ENCODE measurements at places on chromosomes 2 and 18.

GRCh38 chr18:9285604-9286003, 49.0 kb upstream of the TWSG1 start:
- no peaks in the 10 kb centered on the region for H3K4me1 ChIP-seq
- no peak for DNase-seq
- no peak overlapping the region for H3K27ac ChIP-seq
- H3K36me3 ChIP-seq: peaks cover 24% of the 10 kb centered on the region

DNA sequence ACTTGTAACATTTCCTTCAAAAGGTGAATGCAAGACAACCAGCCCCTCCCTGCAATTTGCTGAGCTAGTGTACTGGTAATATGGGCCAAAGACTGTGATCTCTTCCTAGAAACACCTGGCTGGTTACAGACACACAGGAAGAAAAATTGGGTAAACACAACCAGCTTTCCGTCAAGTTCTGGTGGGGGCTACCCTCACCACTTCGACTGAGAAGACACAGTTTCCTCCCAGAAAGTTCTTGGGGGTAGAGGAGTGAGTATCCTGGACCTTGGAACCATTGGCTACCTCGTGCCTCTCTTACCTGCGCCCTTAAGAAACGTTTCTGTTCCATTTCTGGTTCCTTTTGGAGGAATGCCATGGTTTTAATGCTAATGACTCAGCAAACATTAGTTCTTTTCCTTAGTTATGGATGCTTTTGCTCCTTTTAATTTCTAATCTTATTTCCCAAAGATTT, 120.9 kb upstream of the DLX2 start:
- peak; percentile 11 for DNase-seq
- H3K4me1 ChIP-seq: peaks cover 30% of the 10 kb centered on the region
- H3K4me3 ChIP-seq: no peak overlapping the region
- peaks cover 3% of the 10 kb centered on the region for H3K36me3 ChIP-seq
- H3K27ac ChIP-seq: no peak overlapping the region

DNA sequence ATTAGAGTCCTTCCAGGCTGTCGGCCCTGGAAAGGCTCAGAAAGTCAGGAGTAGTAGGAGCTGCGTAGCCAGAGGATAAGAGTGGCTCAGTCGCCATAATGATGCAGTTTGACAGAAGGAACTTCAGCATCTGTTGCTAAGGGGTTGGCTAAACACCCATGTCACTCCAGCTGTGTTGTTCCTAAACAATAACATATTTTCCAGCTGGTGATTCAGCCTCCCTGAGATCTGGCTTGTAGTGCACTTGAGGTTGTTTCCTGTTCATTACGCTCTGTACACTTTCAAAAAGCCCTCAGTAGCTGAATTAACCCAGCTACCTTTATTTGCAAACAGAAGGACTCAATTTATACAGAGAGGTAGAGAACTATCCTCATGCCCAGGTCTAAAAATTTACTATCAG, 39.7 kb upstream of the EPAS1 start:
- H3K27me3 ChIP-seq: peaks cover 2% of the 10 kb centered on the region
- no peak overlapping the region for H3K27ac ChIP-seq
- peaks cover 4% of the 10 kb centered on the region for H3K4me1 ChIP-seq
- DNase-seq: no peak
- H3K4me3 ChIP-seq: no peak overlapping the region
- no peaks in the 10 kb centered on the region for H3K36me3 ChIP-seq

DNA sequence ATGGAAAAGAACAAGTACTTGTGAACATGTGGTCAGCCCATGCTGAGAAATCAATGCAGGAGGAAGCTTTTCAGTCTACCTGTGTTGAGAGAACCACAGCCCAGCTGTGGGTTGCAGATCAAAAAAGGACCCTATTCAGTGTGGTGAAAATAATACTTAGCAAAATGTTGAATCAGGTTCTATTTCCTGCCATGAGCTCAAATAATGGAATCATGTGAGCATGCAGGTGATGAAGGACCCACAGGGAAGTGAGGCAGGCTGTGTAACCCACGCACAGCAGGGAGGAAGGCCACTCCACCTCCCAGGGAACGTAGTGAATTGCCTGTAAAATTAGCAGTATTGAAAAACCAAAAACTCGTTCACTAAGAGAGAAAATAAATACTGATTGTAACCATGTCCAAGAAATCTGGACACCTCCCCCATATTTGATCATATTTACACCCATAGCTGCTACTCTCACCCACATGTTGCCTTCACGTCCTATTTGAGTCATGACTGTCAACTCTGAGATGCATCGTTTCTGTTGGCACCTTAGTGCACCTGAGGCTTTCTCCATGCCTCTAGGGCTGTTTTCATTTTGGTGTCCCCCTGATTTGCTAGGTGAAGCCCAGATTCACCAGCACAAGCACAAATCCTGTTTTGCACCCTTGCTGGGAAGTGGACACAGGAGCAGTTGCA, 20.5 kb upstream of the BCL2L11 start:
- no peak overlapping the region for H3K4me3 ChIP-seq
- H3K27me3 ChIP-seq: peaks cover 50% of the 10 kb centered on the region
- no peak overlapping the region for H3K27ac ChIP-seq
- H3K36me3 ChIP-seq: no peaks in the 10 kb centered on the region

- no peak overlapping the region for H3K4me3 ChIP-seq
- DNase-seq: no peak
- H3K36me3 ChIP-seq: no peaks in the 10 kb centered on the region
- no peaks in the 10 kb centered on the region for H3K27me3 ChIP-seq
- H3K27ac ChIP-seq: no peak overlapping the region
Measured at GRCh38 chr2:71793926-71794325, 340.6 kb downstream of the DYSF start.

DNA sequence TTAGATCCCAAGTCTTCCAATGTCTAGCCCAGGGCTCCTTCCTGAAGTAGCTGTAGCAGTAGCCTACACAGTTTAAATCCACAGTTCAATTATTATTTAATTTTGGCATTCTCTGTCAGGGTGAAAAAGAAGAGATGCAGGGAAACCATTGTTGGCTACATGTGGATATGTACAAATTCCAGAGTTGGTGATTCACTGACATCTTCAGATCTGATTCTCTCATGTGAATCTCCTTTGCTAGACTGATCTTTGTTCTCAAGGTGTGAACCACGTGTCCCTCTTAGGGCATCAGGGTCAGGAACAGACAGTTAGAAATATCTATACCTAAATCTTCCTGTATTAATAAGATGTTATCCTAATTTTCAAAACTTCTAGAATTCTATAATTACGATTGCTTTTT, 36.7 kb downstream of the ADCYAP1 start:
- H3K27ac ChIP-seq: no peak overlapping the region
- DNase-seq: no peak
- H3K36me3 ChIP-seq: no peaks in the 10 kb centered on the region

GRCh38 chr2:147636238-147636882, 208.5 kb upstream of the ACVR2A start:
- peaks cover 26% of the 10 kb centered on the region for H3K4me1 ChIP-seq
- H3K4me3 ChIP-seq: no peak overlapping the region
- H3K36me3 ChIP-seq: no peaks in the 10 kb centered on the region
- no peaks in the 10 kb centered on the region for H3K27me3 ChIP-seq

GRCh38 chr2:180412219-180412618, 405.1 kb upstream of the CWC22 start:
- no peaks in the 10 kb centered on the region for H3K36me3 ChIP-seq
- H3K4me1 ChIP-seq: no peaks in the 10 kb centered on the region
- no peak overlapping the region for H3K4me3 ChIP-seq
- DNase-seq: no peak
- H3K27me3 ChIP-seq: no peaks in the 10 kb centered on the region
- no peak overlapping the region for H3K27ac ChIP-seq

DNA sequence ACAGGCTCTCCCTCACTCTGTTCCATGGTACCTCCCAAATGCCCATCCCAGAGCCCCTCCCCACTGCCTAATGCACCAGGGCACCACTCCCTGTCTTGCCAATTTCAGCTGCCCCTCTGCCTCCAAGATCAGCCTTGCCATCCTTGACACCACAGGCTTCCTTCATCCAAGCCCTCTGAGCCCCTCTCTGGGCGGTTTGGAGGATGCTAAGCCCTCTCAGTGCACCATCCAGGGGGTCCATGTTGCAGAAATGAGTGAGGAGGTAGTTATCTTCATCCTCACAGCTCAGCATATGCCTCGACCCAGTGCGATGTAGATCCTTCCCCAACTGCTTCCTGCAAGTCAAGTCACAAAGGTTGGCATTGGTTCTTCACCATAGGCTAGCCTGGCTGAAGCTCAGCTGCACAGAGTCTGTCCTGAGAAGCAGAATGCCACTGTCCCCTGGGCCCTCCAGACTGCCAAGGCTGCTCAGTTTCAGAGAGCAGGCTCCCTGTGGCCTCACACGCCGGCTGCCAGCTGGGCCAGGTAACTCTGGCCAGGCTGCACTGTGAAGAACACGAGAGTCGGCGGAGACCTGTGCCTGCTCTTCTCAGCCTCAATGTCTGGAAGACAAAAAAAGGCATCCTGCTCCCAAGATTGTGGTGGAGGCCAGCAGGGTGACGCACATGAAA, 9.9 kb upstream of the MAP3K2 start:
- H3K27me3 ChIP-seq: peaks cover 2% of the 10 kb centered on the region
- DNase-seq: no peak
- peaks cover 15% of the 10 kb centered on the region for H3K4me1 ChIP-seq
- no peaks in the 10 kb centered on the region for H3K36me3 ChIP-seq

DNA sequence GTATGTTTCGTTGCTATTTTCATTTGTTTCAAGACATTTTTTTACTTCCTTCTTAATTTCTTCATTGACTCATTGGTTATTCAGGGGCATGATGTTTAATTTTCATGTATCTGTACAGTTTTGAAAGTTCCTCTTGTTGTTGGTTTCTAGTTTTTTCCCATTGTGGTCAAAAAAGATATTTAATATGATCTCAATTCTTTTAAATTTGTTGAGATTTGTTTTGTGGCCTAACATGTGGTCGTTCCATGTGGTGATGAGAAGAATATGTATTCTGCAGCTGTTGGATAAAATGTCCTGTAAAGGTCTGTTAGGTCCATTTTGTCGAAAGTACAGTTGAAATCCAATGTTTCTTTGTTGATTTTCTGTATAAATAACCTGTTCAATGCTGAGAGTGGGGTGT, 110.3 kb upstream of the MAP4K4 start:
- H3K36me3 ChIP-seq: no peaks in the 10 kb centered on the region
- no peak overlapping the region for H3K27ac ChIP-seq
- no peak for DNase-seq
- peaks cover 2% of the 10 kb centered on the region for H3K4me1 ChIP-seq
- no peak overlapping the region for H3K4me3 ChIP-seq

DNA sequence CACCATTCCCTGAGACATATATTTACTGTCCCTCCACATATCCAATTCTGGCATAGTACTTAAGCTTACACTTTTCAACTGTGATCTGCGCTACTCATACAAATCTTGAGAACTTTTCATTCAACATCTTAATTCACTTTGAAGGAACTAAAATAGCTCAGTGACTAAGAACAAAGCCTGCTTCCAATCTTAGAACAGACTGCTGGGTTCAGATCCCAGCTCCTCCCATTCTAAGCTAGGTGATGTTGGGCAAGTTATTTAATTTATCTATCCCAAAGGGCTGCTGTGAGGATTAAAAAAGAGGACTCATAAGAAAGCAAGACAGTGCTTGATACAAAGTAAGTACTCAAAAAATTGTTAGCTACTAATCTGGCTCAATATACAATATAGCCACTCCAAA, 57.9 kb downstream of the UGP2 start:
- H3K36me3 ChIP-seq: peaks cover 75% of the 10 kb centered on the region
- H3K27me3 ChIP-seq: no peaks in the 10 kb centered on the region
- H3K4me1 ChIP-seq: peaks cover 9% of the 10 kb centered on the region
- H3K27ac ChIP-seq: no peak overlapping the region

DNA sequence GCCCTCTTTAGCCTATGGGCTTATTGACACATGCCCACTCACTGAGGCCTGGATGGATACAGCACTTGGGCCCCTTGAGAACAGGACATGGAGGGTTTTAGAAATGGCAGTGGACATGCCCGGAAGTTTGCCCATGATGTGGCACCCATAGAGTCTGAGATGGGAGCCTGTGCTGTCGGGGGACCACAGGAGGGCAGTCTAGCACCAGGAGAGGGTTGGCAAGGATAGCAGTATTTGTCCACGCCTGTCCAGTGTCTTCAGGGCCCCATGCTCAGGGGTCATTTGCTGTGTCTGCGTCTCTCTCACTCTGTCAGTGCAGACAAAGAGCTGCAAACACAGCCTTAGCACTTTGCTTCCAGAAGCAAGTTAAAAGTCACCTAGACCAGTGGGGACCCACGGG, 48.7 kb downstream of the IL1RL2 start:
- peaks cover 29% of the 10 kb centered on the region for H3K4me1 ChIP-seq
- H3K4me3 ChIP-seq: no peak overlapping the region
- DNase-seq: no peak
- H3K36me3 ChIP-seq: peaks cover 3% of the 10 kb centered on the region

- no peak for DNase-seq
- peaks cover 9% of the 10 kb centered on the region for H3K27me3 ChIP-seq
Measured at GRCh38 chr2:165720511-165720910, 73.5 kb downstream of the GALNT3 start.

- no peak for DNase-seq
- no peak overlapping the region for H3K4me3 ChIP-seq
- H3K27me3 ChIP-seq: peaks cover 12% of the 10 kb centered on the region
- no peak overlapping the region for H3K27ac ChIP-seq
- H3K36me3 ChIP-seq: no peaks in the 10 kb centered on the region
Measured at GRCh38 chr2:118968961-118969733, 27.2 kb downstream of the MARCO start.

- no peak overlapping the region for H3K4me3 ChIP-seq
- no peaks in the 10 kb centered on the region for H3K27me3 ChIP-seq
- DNase-seq: no peak
- peaks cover 8% of the 10 kb centered on the region for H3K4me1 ChIP-seq
- H3K27ac ChIP-seq: no peak overlapping the region
- peaks cover 8% of the 10 kb centered on the region for H3K36me3 ChIP-seq
Measured at GRCh38 chr2:238369591-238370040, 49.3 kb downstream of the TRAF3IP1 start.

DNA sequence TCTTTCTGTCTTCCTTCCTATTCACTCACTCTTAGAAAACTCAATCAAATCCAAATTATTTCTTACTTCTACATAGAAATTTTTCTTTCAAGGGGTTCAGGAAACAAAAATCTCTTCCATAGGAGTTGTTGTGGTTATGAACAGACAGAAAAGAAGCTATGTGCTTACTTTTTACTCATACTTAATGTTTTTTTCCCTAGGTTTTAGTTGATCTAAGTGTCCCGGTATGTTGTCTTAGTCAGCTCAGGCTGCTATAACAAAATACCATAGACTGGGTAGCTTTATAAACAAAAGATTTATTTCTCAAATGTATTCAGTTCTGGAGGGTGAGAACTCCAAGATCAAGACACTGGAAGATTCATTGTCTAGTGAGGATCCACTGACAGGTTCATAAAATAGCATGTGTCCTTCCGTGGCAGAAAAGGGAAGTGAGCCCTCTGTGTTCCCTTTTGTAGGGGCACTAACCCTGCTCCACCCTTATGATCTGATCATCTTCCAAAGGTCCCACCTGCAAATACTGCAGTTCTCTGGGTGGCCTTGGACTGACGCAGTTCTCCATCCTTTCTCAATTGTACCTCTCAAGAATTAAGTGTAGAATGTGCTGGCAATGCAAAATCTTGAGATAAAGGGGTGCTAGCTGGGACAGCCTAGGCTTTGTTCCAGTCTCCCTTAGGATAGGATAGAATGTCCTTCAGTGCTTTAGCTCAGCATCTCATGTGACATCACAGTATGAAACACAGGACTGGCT, 14.4 kb upstream of the VRK2 start:
- H3K27me3 ChIP-seq: no peaks in the 10 kb centered on the region
- no peak overlapping the region for H3K27ac ChIP-seq
- no peak for DNase-seq
- H3K4me1 ChIP-seq: no peaks in the 10 kb centered on the region
- H3K36me3 ChIP-seq: no peaks in the 10 kb centered on the region

- H3K36me3 ChIP-seq: no peaks in the 10 kb centered on the region
- H3K4me3 ChIP-seq: no peak overlapping the region
- H3K27me3 ChIP-seq: no peaks in the 10 kb centered on the region
Measured at GRCh38 chr18:8795586-8796325, 90.4 kb downstream of the MTCL1 start.

- peaks cover 19% of the 10 kb centered on the region for H3K36me3 ChIP-seq
- H3K27me3 ChIP-seq: no peaks in the 10 kb centered on the region
- peak overlapping the region; percentile 84 for H3K4me3 ChIP-seq
- H3K4me1 ChIP-seq: peaks cover 32% of the 10 kb centered on the region
Measured at GRCh38 chr2:64143169-64144056, 807 bp downstream of the PELI1 start.

All from activated CD4-positive, alpha-beta T cell treated with anti-CD3 and anti-CD28 coated beads, Interleukin-2, amount 10 ng/mL, durations not matched to agents 7 days and 5 days (primary cell).